ENCODE measurements at places on chromosomes 7 and 10.

- DNase-seq: no peak
These were observed 72.4 kb upstream of the PDE1C start for GRCh38 chr7:32142649-32143048.

- no peak for DNase-seq
These were observed 296.3 kb upstream of the SEMA3D start for GRCh38 chr7:85483177-85483576.

DNA sequence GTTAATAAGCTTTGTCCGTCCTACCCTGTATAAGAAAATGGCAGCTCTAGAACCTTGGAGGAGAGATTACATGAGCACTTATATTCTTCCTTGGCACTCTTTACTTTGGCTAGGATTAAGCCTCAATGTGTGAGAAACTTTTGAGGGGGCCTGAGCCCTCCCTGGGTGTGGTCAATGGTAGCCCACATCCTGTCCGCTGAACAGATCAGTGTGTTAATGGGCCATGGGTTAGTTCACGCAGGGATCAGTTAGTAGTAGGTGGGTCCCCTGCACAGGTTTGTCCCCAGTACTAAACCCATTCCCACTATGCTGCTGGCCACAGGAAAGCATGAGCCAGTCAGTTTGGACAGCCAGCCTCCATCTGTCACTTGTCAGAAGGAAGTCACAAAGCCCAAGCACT lies 20.2 kb upstream of the IKZF1 start:
- DNase-seq: no peak

- DNase-seq: no peak
These were observed 205.8 kb upstream of the TEX47 start for GRCh38 chr7:89001306-89001705.

GRCh38 chr10:110612087-110612486 lies 32.0 kb upstream of the RBM20 start:
- no peak for DNase-seq

DNA sequence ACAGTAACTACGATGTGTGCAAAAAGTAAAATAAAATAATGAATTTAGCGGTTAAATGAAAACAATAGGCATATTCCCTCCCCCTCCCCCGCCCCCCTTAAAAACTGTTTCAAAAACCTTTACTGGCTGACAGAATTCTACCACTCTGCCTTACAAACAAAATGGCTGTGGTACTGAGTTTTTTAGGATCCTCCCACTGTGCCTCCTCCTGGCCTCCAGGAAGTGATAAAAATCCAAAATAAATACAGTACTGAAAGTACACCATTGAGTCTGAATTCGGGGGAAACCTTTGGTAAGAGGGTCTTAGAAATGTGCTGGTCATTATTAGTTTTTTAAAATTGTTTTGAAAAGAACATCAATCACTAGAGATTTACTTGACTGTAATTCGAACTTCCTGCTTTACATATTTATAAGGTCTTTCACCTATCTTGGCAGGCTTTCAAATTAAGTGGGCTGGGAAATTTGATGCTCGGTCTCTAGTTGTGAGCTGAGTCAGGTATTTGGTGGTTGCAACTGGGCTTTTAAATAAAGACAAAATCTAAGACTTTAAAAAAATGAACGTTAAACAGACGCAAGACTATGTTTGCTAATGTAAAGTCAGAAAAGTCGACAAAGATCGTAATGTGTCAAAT lies 32.5 kb upstream of the EPC1 start:
- no peak for DNase-seq

- DNase-seq: no peak
These were observed 28.3 kb upstream of the MSMB start for GRCh38 chr10:46074196-46074946.

DNA sequence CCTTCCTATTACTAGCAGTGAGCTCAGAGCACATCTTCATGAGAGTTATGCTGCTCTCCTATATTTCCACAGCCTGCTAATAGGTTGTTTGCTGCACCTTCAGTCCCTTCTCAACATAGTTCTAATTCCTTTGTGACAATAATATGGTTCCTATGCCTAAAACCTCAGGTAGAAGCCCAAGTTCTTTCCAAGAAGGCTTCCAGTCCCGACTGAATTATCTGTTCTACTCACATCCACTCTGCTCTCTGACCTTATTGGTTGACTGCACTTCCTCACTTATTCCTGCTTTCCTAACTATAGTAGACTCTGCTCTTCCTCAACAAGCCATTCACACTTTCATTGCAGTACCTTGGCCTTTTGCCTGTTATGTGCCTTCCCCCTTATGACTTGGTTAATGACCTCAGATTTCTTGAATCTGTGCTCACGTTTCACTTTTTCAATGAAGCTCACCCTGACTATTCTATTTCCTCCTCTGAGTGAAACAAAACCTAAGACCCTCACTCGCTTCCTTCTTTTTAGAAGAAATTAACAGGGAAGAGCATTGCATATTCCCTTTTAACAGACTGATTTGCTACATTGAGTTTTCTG lies 132.7 kb downstream of the MDFIC start:
- DNase-seq: no peak

- DNase-seq: no peak
These were observed 619.8 kb upstream of the GALNT17 start for GRCh38 chr7:70512144-70512543.

DNA sequence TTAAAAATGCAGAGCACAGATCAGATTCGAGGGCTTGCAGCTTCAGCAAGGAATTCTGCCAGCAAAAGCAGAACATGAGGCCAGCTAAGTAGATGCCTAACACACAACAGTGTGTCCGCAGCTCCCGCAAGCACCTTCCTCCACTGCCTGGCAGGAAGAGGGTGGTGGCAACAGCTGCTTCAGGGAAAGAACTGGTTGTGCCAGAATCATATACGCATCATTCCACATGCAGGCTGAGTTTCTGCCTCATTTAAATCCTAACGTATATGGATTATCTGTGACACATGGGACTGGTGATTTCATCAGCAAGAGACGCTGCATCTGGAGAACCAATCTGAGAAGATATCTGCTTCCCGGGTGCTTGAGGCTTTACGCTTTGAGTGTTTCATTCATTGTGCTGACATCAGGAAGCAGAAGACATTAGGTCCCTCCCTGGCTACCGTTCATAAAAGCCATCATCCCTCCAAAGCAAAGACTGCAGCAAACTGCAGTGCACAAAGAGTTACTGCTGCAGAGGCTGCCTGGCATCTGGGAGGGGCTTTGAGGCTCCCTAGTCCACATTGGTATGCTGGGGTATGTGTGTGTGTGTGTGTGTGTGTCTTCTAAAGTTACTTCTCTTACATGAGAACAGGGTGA lies 78.8 kb downstream of the FAM13C start:
- no peak for DNase-seq

DNA sequence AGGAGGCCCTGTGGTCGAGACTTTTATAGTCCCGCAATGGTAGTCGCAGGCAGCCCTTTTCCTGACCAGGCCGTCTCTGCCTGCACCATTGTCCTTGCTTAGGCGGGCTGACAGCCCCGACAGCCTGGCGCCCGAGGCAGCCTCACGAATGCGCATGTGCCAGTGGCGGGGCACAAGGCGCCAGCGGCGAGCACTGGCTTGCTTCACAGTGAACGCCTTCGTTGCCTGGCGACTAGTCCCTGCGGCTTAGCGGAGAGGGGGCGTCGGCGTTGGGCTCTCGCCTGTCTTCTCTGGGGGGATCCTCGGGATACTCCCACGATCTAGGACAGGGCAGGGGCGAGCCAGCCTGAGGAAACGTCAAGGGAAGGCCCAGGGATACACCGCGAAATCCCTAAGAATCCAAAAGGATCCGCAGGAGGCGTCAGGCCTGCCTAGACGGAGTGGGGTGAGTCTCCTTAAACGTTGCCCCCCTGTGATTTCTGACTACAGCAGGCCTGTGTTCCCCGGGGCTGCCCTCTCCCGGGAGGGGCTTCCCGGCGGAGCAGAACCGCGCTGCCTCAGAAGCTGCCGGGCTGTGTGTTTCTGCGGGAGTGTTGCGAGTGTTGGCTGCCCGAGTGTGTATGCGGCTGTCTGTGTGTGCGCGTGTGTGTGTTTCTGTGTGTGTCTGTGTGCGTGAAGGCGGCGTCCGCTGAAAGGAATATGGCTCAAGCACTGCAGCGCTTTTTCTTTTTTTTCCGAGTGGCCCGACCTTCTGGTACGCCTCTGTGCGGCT lies 20.5 kb upstream of the ZNF273 start:
- DNase-seq: peak; percentile 85

- no peak for DNase-seq
These were observed 85.4 kb upstream of the PLXDC2 start for GRCh38 chr10:19730907-19731217.

- no peak for DNase-seq
These were observed 34.8 kb upstream of the SFMBT2 start for GRCh38 chr10:7445474-7446185.

DNA sequence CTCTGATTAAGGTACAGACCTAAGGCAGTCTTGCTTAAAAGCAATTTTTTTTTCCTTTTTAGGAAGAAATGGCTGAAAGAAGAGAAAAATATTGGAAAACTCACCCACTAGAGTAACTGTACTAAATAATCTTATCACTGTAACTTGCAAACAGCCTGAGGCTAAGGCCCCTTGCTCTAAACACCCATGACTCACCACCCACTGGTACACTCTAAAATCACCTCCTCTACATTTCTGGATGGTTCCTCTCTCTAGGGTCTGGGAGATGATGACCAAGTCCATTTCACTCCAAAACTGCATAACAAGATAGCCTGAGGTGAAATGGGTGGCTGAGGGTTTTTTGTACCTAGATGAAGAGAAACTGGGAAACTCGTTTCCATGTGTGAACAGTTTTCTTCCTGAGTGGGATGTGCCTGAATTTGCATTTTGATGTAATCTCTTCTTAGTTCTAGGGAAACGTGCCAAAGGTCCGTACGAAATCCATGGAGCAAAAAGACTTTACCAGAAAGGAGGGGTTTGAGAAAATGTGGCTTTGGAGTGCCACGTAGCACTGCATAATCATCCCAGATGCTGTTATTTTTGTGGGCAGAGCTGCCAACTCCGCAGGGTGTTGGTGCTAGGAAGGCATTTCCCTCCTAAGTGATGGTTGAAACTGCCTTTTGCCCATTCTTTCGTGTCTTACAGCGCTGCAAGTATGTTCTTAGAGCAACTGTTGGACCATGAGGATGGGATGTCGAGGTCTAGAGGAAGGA lies 113.5 kb upstream of the C10orf90 start:
- DNase-seq: no peak

DNA sequence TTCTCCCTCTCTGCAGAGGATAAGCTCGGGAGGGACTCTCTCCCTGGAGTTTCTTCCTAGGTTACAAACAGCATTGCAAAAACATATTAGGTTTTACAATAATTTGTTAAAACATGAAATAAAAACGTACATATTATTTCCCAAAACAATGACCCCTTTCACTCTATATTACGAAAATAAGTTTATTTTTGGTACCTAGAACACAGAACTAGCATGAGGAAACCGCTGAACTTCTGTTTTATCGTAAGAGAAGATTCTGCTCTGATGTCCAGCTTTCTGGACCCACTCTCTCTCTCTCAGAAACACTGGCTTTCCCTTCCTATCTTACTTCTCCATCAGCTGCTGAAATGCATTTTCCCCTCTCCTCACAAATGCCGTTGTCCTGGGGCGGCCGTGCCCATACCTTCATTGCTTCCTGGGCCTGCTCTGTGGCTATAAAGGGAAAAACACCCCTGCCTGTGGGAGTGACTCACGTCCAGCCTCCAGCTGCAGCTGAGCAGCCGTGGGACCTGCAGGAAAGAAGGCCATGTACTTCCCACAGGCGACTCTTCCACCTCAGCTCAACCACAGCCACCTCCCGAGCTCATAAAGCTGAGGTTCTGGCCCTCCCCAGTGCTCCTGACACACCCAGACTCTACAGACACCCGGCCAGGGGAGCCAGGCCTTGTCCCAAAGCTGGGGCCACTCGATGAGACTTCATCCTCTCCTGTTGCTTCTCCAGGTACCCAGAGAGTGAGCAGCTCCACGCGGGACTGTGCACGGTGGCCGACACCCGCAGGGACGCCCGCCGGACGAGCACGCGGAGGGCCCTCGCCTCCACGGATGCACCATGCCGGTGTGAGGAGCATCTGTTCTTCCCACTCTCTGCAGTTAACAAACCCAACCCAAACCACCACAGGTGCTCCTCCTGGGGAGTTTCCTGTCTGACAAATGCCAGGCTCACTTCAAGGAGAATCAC lies 3.1 kb downstream of the GPER1 start:
- DNase-seq: no peak

DNA sequence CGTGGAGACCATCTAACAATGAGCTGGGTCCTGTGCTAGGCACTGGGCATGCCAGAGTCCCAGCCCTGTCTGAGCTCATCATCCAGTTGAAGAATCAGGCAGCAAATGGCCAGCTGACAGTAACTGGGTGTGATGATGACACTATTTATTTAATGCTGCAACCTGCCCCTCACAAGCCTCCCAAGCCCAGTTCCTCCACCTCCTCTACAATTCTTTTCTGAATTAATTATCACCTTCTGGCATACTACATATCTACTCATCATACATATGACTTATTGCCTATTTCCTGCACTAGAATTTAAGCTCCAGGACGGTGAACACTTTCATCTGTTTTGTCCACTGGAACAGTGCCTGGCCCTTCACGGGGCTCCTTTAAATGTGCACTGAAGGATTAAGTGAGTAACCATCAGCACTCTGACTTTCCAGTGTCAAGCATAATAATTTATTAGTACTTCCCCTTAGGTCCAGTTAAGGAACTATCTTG lies 96.7 kb upstream of the LAMB4 start:
- no peak for DNase-seq

DNA sequence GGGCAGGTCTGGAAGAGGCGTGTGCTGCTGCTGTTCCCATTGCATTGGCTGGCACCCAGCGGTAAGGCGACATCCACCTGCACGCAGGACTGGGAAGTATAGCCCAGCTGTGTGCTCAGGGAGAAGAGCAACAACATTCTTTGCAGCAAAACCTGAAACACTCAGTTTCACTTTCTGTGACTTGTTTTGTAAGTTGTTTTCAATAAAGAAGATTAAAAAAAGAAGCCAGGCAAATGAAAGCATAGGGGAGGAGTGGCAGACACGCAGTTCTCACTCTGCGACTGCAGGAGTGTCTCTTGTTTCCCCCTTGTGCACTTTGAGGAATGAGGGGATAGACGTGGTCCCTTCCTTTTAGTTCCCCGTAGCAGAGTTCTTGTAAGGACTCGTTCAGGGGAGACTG lies 5.8 kb downstream of the FBH1 start:
- no peak for DNase-seq

DNA sequence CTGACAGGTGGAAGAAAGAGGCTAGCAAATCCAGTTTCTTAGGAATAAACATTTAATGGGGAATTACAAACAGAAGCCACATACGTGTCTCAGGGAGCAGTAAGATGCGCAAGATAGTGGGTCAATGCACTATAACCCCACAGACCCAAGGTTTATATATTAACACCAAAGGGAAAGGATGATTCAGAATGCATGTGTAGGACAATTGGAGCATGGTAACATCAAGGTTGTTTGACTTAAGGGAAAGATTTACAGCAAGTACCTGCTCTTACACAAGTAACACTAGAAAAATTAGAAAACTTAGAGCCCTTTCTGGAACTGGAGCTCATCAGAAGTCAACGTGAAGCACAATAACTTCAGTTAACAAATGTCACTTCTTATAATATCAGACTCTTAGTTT lies 161.1 kb upstream of the ZWINT start:
- DNase-seq: no peak

DNA sequence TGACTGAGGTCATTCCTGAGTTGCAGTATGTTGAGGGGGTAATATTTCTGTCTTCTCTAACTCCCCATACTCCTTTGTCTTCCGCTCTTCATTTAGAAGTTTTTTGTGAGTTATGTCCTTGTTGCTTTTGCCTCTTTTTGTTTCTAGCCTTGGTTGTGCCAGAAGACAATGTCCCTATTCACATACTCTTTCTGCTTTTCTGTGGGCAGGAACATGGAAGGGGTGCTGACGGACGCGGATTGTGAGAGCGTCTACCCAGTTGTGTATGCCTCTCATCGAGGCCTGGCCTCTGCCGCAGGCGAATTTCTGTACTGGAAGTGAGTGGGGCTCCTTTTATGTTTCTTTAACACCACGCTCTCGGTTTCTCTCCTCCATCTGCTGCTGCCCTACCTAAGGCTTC lies 20.5 kb downstream of the STAG3 start:
- no peak for DNase-seq
